ENCODE measurements at places on chromosomes 3 and 15.

- peak; percentile 21 for DNase-seq
Observed at GRCh38 chr3:49703443-49703927, 14.1 kb downstream of the RNF123 start.

GRCh38 chr15:48427479-48427878 lies 96.2 kb downstream of the DUT start:
- DNase-seq, result no peak

DNA sequence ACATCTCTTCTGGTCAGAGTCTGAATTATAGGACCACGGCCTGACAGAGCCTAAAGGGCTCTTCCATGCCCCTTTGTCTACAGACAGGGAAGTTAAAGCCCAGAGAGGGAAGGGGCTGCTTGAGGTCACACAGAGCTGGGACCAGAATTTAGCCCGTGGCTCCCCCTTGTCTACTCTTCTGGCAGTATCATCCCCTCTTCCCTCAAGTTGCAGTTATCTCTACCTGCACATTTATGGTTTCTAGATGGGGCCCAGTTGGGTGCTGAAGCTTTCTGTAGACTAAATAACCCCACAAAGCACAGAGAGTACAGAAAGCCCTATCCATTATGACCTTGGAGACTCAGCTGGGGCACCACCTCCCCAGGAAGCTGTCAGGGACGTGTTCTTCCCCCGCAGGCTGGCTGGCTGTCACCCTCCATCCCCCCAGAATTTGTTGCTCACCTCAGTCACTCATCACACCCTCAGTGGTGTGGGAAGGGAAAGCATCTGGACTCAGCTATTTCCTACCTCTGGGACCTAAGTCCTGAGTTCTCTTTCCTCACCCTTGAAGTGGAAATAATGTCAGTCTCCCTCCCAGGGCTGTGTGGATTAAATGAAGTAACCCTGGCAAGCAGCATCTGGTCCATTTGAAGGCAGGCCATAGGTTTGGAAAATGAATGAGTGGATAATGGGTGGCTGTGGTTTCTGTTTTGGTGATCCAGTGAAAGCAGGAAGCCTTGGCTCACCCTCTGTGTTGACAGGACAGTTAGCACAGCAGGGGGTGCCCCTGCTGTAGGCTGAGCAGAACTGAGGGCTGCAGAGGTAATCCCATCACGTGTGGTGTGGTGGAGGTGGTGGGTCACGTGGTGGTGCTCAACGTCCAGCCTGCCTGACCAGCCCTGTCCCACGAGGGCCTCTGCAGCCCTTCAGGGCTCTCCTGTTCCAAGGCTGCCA lies 16.3 kb downstream of the ACOX2 start:
- DNase-seq, result no peak

DNA sequence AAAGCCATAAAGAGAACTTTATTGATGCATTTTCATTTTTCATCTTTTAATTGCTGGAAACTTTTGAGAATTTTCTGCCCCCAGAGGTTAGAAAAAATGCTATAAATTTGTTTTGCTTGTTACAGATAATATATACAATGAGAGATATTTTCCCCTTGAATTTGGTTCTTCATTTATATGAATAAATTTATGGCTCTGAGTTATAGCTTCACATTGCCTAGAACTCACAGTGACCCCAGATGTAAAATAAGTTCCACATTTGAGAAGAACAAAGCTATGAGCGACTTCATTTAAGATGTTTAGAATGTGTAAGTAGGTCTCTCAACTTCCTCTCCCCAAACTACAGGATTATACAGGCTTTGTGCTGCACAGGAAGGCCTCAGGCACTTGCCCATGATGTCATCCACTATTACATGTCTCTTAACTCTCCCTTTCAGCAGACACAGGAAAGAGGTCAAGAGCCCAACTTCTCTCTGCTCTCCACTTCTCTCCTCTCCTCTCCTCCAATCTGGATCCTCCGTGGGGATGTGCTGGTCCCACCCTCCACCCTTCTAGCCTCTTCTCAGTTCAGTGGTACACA lies 92.8 kb downstream of the DUT start:
- no peak for DNase-seq

GRCh38 chr3:122548619-122549018 lies 15.5 kb downstream of the PARP9 start:
- no peak for DNase-seq

DNA sequence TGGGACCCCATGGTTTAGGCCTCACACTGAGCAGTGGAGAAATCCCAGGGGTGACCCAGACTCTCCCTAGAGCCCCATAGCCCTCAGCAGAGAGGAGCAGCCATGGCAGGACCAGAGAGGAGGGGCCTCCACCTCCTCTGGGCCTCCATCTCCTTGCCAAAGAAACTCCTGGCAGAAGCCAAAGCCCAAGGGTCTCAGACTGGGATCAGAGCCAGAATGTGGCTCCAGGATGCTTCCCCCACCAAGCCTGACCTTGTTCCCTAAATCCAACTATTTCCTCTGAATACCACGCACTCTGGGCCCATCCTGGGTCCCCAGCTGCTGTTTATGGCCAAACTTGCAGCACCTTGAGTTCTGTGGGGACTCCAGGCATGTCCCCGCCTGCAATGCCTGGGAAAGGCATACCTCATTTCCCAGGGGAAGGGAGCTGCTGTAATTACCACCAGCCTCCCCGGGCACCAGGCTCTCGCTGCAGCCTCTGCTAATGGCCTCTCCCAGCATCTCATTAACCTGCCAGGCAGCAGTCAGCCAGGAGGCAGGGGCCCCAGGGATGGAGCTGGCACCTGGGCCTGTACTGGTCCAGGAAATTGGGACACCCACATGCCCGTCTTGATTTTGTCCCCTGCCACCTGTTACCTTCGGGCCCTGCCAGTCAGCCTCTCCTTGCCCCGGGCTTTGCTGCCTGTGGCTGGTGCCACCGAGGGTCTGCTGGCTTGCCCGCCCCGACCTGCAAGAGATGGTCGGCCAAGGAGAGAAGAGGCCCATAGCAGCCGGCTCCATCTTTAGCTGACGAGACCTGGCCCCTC lies 4.6 kb downstream of the CCDC9B start:
- no peak for DNase-seq

GRCh38 chr3:194112120-194113106 lies 23.5 kb upstream of the HES1 start:
- no peak for DNase-seq

DNA sequence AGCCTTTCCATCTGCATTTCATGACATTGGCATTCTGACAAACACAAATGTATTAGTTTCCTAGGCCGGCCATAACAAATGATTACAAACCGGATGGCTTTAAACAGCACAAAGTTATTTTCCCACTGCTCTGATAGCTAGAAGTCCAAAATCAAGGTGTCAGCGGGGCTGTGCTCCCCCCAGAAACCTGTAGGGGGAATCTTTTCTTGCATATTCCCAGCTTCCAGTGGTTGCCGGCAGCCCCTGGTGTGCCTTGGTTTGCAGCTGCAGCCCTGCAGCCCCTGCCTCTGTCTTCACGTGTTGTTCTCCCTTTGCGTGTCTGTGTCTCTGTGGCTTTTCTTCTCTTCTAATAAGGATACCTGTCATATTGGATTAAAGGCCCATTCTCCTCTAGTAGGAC lies 79.0 kb upstream of the CDV3 start:
- no peak for DNase-seq

- no peak for DNase-seq
Observed at GRCh38 chr3:71360180-71360579, 223.3 kb downstream of the FOXP1 start.

GRCh38 chr3:46862369-46863025 lies 747 bp downstream of the MYL3 start:
- no peak for DNase-seq

DNA sequence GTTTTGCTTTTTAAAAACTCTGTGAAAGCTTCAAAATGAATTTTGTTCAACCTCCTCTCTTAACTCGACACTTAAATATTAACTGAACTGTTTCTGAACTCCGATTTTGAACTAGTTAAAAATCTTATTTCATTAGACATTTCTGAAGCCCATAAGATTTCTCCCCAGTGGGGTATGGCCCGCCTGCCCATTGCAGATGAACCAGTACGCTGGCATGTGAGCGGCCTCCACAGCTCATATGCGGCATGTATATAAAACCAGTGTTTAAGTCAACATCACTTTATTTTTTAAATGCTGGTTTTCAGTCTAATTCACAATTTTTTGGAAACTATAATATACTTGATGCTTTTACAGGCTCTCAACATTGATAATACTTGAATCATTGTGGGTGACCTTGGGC lies 50.2 kb downstream of the CPN2 start:
- no peak for DNase-seq

GRCh38 chr15:39172380-39173281 lies 408.2 kb upstream of the THBS1 start:
- peak; percentile 26 for DNase-seq

- DNase-seq, result no peak
Observed at GRCh38 chr15:58564981-58565380, 133.2 kb downstream of the LIPC start.

DNA sequence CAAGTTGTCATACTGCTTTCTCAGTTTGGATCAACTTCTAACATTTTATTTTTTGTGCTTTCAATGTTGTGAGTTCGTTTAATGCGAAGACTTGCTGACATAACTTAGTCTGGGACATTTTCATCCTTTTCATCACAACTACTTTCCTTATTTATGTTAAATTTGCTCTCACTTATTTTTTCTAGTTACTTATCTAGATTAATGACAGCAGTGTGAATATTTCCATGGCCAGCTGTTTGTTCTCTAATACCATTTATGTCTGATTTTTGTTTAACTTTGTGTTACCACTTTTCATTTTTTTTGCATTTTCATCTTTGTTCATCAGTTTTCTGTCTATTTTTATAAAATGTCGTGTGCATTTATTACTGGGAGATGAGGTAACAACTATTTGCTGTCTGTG lies 6.2 kb downstream of the SLC25A26 start:
- DNase-seq, result no peak

DNA sequence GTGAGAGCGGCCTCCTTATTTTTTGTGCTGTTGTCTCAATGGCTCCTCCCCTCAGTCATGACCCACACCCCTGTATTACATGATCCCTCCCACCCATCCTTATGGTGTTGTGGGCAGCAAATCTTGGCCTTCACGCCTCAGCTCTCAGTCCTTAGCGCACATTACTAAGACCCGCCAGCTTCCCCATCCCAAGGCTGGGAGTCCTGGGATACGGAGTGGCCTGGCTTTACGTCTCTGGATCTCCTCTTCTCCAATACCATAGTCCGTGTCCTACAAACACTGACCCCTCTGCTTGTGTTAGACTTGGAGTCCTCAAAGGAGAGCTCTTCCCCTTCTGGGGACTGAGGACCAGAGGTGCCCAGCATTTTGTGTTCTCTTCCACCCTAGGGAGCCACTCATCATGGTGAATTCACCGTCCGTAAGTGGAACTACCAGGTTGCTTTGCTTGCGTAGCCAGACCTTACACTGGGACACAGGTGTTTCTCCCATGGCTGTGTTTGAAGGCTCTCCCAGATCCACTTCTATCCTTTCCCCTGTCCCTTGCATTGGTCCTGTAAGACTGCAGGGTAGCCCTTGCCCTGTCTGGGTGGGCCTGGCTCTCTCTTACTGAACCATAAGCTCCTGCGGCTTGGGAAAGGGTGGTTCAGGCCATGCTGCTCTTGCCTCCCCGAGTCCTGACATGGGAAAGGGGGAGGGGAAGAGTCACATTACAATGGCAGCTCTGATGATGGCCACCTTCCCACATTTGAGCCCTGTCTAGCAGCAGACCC lies 13.6 kb downstream of the GRM2 start:
- no peak for DNase-seq

DNA sequence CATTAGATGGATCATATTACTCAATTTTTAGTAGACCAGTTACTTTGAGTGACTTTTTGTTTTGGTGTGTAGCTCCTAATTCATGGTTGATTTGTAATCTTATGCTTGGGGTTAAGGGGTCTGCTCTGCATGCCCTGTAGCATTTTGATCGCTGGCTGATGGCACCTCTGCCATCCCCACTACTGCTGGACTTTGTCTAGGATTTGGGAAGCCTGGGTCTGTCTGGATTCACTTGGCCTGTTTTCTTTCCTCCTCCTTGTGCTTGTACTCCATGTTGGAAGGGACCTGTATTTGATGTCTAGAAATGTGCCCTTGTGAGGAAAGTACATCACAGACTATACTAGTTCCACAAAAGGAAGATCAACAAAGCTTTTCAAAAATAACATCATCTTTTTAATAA lies 154.1 kb downstream of the FNDC3B start:
- no peak for DNase-seq

- no peak for DNase-seq
Observed at GRCh38 chr3:18252578-18252977, 172.6 kb downstream of the SATB1 start.

All from nucleus accumbens (tissue), 56 donors.